ENCODE measurements at places on chromosomes 2 and 18.

DNA sequence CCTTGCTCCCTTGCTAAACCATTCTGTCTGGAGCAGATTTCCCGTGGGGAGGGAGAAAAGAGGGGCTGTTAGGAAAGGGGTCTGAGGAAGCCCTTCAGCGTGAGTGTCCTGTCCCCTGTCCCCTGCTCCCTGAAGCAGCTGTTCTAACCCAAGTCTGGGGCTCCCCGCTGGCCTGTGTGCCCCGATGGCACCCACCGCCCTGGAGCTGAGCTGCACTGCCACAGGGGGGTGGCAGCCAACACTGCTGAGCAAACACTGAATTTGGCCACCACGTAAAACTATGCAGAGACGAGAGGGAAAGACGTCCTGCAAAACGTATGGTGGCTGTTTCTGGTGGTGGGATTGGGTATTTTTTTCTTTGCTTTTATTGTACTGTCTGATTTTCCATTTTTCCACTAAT, 17.9 kb downstream of the KCNG2 start:
- DNase-seq: no peak

DNA sequence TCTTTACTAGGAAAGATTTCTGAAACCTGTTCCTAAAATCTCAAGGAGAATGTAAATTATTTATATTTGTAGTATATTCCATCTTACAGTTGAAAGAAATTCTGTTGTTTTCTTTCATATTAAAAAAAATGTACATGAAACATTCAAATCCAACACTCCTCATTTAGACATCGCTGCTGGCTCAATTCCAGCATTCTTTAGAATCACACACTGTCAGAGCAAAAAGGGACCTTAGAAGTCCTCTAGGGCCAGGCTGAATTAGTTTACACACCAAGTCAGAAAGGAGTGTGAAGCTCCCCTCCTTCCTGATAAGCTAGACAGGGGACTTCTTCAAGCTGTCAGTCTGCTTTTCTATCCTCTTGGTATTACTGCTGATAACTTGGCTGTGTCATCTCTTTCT, 158.6 kb upstream of the LTBP1 start:
- DNase-seq: no peak

DNA sequence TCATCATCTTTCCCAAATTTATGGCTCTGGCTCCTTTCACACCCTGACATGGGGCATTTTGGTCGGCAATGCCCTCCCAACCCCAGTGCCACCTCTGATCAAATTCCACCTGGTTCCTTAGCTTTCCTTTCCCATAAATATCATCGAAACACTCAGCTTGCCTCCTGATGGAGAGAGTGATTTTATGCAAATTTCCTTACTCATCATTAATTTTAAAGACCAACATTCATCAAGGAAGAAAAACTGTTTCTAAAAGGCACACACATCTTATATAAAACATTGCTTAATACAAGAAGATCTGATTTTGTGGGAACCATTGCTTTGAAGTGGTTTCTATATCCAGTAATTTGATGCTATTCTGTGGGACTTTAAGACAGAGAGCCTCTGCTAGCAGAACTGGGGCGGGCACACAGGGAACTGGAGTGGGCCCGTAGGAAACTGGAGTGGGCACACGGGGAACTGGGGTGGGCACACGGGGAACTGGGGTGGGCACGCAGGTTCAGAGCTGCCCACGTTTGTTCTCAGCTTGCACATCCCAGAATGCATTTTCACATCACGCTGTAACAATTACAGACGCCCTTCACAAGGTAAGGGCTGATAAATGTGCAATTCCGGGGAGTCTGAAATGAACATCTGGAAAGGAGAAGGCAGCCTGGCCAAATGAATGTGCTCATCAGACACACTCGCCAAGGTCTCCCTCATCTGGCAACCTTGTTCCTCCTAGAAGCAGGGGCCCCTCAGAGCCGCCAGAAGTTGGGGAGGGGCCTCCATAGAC, 174.2 kb downstream of the RTP5 start:
- no peak for DNase-seq

DNA sequence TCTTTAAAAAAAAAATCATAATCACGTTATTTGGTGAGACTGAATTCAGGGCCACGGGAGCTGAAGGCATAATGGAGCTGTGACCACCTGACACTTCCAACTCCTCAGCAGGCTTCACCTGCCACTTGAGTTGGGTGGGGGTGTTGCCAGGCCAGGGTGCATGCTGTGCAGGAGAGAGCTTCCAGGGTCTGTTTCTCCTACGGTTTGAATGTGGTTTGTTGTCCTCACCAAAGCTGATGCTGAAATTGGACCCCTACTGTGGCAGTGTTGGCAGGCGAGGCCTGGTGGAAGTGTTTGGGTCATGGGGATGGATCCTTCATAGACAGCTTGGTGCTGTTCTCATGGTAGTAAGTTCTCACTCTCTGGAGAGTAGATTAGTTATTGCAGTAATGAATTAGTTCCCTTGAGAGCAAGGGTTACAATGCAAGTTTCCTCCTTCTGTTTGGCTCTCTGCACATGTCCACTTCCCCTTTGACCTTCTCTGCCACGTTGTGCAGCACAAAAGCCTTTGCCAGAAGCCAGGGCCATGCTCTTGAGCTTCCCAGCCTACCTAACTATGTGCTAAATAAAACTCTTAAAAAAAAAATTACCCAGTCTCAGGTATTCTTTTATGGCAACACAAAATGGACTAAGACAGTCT, 38.3 kb upstream of the ANKRD44 start:
- no peak for DNase-seq

All from CD8-positive, alpha-beta T cell (primary cell).